ENCODE measurements at places on chromosomes 6 and 20.
A peak's percentile ranks its signal among the peaks of the same experiment; 100 is the strongest.

DNA sequence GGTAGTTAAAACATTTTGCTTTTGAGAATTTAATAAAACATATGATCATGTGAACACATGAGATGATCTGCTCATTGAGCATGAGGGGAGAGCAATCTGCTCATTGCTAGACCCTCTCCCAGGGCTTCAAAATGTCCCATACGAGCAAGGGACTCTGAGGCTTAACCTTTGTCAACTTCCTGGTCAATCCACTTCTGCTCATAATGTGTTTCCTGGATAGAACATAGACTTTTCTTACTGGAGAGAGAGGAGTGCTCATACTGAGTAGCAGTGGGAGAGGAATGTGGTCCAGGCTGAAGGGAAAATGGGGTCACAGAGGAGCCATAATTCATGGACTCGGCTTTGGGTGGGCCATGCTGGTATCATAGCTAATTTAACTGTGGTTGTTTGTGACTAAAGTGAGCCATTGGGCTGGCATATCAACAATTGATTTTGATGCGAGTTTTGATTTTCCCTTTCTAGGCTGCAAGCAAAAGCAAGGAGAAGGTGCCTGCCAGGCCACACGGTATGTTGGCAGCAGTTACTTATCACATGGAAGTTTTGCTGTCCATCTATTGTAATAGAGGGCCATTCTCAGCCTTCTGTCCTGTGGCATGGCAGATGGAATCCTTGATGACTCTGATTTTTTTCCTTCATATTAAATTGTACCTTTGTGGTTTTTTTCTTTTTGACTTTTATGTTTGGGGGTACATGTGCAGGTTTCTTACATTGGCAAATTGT, 20.8 kb upstream of the ADGRF4 start:
- H3K4me1 ChIP-seq, result no peaks in the 10 kb centered on the region
- peaks cover 6% of the 10 kb centered on the region for H3K27me3 ChIP-seq
- no peaks in the 10 kb centered on the region for H3K36me3 ChIP-seq
- no peak for DNase-seq

- H3K36me3 ChIP-seq, result no peaks in the 10 kb centered on the region
- no peak overlapping the region for H3K4me3 ChIP-seq
Measured at GRCh38 chr6:125733516-125734300, 15.7 kb upstream of the HEY2 start.

DNA sequence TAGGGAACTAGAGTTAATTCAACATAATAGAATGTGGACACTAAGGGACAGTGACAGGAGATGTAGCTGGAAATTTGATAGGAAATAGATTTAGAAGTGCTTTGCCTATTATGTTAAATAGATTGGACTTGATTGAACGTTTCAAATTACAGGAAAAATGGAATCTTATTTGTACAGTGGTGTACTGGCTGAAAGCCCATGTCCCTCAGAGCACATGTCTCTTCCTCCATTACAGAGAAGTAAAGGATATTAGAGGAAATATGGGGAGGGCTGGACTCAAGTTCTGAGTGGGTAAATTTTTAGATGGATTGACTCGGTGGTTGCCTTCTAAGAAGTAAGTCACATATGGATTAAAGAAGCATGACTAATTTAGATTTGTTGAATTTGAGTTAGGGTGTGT, 11.4 kb downstream of the PKIB start:
- no peak overlapping the region for H3K4me3 ChIP-seq
- H3K27ac ChIP-seq, result no peak overlapping the region
- peaks cover 10% of the 10 kb centered on the region for H3K27me3 ChIP-seq
- H3K36me3 ChIP-seq, result no peaks in the 10 kb centered on the region
- no peaks in the 10 kb centered on the region for H3K4me1 ChIP-seq

GRCh38 chr20:6959900-6960312, 192.4 kb downstream of the BMP2 start:
- no peak overlapping the region for H3K27ac ChIP-seq
- no peaks in the 10 kb centered on the region for H3K4me1 ChIP-seq
- H3K27me3 ChIP-seq, result no peaks in the 10 kb centered on the region

- no peaks in the 10 kb centered on the region for H3K4me1 ChIP-seq
- no peaks in the 10 kb centered on the region for H3K36me3 ChIP-seq
- no peak for DNase-seq
- H3K27ac ChIP-seq, result no peak overlapping the region
Measured at GRCh38 chr6:40077315-40077714, 143.1 kb upstream of the MOCS1 start.

DNA sequence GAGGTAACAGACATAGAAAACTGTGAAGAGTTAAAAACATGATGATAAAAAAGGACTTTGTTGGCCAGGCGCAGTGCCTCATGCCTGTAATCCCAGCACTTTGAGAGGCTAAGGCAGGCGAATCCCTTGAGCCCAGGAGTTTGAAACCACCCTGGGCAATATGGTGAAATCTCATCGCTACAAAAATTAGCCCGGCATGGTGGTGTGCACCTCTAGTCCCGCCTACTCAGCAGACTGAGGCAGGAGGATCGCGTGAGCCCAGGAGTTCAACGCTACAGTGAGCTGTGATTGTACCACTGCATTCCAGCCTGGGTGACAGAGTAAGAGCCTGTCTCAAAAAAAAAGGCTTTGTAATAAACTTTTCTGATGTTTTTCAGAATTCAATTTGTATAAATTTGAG, 60.1 kb downstream of the GFOD1 start:
- DNase-seq, result no peak
- H3K27ac ChIP-seq, result peak overlapping the region; percentile 99
- H3K4me1 ChIP-seq, result peaks cover 86% of the 10 kb centered on the region
- peaks cover 27% of the 10 kb centered on the region for H3K36me3 ChIP-seq
- no peaks in the 10 kb centered on the region for H3K27me3 ChIP-seq

DNA sequence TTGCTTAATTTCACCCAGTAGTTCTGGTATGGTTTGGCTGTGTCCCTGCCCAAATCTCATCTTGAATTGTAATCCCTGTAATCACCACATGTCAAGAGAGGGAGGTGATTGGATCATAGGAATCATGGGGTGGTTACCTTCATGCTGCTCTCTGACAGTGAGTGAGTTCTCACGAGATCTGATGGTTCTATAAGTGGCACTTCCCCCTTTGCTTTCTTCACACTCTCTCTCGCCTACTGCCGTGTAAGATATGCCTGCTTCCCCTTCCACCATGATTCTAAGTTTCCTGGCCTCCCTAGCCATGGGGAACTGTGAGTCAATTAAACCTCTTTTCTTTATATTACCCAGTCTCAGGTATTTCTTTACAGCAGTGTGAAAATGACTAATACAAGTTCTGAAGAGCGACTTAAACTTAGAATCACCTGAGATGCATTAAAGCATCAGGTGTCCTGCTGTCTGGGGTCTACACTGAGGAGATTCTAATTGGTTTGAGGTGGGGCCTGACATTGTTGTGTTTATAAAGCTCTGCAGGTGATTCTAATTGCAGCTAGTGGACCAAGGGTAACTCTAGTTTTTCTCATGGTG, 82.1 kb upstream of the DTNBP1 start:
- no peaks in the 10 kb centered on the region for H3K36me3 ChIP-seq
- no peak for DNase-seq
- peaks cover 5% of the 10 kb centered on the region for H3K4me1 ChIP-seq

GRCh38 chr20:47854687-47855212, 69.5 kb upstream of the SULF2 start:
- DNase-seq, result no peak
- no peaks in the 10 kb centered on the region for H3K36me3 ChIP-seq
- H3K27ac ChIP-seq, result no peak overlapping the region
- H3K4me3 ChIP-seq, result no peak overlapping the region

GRCh38 chr6:117393045-117393444, 32.7 kb downstream of the ROS1 start:
- no peak overlapping the region for H3K4me3 ChIP-seq
- no peaks in the 10 kb centered on the region for H3K4me1 ChIP-seq
- H3K27me3 ChIP-seq, result peaks cover 5% of the 10 kb centered on the region
- no peaks in the 10 kb centered on the region for H3K36me3 ChIP-seq

DNA sequence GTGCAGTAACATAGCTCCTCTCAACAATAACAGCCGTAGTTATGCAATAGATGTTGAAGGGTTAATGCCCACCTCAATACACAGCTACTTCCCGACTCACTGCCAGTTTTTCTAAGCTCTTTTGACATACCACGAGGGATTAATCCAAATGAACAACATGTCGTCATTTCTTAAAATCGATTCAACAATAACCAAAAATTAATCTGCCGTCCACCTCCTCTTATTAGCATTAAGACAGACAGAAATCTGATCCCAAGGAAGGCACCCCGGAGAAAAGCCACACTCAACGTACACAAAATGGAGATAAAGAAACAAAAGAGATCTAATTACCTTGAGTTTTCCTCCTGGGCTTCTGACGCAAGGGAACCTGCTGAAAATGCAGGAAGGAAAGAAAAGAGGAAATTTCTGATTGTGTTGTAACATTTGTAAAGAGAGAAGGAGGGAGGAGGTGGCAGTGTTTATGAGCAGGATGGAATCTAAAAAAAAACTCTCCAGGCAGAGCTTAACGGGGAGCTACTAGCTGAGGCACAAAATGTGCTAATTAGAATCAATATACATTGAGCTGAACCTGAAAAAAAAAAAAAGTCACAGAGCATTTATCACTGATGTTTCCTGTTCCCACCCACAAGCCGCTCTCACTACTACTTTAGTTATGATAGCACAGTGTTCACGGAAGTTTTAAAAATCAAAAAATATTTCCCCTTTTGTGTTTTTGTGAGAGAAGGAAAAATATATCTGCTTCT, 109.3 kb downstream of the IPCEF1 start:
- peak overlapping the region; percentile 90 for H3K4me3 ChIP-seq
- H3K4me1 ChIP-seq, result peaks cover 90% of the 10 kb centered on the region
- peaks cover 14% of the 10 kb centered on the region for H3K36me3 ChIP-seq
- no peak for DNase-seq
- no peaks in the 10 kb centered on the region for H3K27me3 ChIP-seq

DNA sequence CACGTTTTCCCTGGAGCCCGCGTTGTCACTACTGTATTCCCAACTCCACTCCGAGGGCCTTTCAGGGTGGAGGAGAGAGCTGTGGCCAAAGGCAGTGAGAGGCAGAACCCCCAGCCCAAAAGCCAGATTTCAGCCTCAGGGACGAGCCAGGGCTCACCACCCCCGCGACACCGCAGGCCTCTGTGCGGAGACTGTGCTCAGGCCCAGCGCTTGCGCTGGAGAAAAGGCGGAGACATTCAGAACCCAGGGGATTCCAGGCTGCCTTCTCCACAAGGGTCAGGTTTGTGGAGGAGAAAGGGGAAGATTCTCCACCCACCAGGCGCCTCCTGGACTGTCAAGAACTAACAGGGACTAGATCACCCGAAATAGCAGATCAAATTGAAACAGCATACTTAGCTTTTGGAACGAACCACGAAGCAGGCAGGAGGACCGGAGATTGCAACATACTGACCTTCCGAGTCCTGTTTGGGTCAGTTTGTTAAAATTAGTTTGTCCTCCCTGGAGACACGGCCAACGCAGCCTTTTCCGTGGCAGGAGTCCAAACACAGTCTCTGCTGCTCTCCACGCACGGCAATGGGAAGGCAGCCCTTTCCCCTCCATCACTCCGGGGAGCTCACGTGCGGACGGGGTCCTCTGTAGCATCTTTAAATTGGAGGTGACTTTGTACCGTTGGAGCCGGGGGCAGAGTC, 14.4 kb downstream of the DLL1 start:
- peaks cover 2% of the 10 kb centered on the region for H3K27me3 ChIP-seq
- peaks cover 34% of the 10 kb centered on the region for H3K4me1 ChIP-seq

GRCh38 chr20:29873946-29874345, 1383.5 kb upstream of the DEFB115 start:
- peak; percentile 45 for DNase-seq
- H3K27ac ChIP-seq, result no peak overlapping the region
- peaks cover 3% of the 10 kb centered on the region for H3K27me3 ChIP-seq
- no peak overlapping the region for H3K4me3 ChIP-seq
- peaks cover 7% of the 10 kb centered on the region for H3K36me3 ChIP-seq
- H3K4me1 ChIP-seq, result no peaks in the 10 kb centered on the region

GRCh38 chr6:26260725-26261490, 104.1 kb upstream of the BTN3A2 start:
- no peak for DNase-seq
- H3K27me3 ChIP-seq, result no peaks in the 10 kb centered on the region
- no peaks in the 10 kb centered on the region for H3K4me1 ChIP-seq
- no peak overlapping the region for H3K27ac ChIP-seq
- no peaks in the 10 kb centered on the region for H3K36me3 ChIP-seq
- H3K4me3 ChIP-seq, result no peak overlapping the region

GRCh38 chr6:6409397-6410030, 89.1 kb upstream of the F13A1 start:
- H3K27ac ChIP-seq, result no peak overlapping the region
- no peaks in the 10 kb centered on the region for H3K36me3 ChIP-seq
- peaks cover 3% of the 10 kb centered on the region for H3K27me3 ChIP-seq
- no peak for DNase-seq

- peaks cover 65% of the 10 kb centered on the region for H3K27me3 ChIP-seq
- H3K27ac ChIP-seq, result no peak overlapping the region
- H3K4me1 ChIP-seq, result peaks cover 30% of the 10 kb centered on the region
- peak; percentile 54 for DNase-seq
- H3K4me3 ChIP-seq, result peak overlapping the region; percentile 77
Measured at GRCh38 chr6:41503827-41504465, 42.2 kb upstream of the FOXP4 start.

DNA sequence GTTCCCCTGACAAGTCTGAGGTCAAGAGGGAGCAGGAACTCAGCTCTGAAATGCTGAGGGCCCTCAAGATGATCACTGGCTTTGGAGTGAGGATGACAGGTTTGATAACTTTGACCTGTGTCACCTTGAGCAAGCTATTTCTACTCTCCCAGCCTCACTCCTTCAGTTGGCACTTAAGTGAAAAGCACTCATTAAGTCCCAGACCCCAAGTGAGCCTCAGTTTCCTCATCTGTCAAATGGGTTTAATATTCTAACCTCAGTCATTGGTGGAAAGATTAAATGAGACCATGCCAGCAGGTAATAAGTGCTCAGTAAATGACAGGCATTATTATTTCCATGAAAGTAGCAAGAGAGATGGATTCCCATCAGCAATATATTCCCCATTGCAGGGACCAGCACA, 14.0 kb downstream of the DEFB132 start:
- H3K27ac ChIP-seq, result no peak overlapping the region
- H3K4me3 ChIP-seq, result no peak overlapping the region
- peaks cover 6% of the 10 kb centered on the region for H3K4me1 ChIP-seq
- no peaks in the 10 kb centered on the region for H3K27me3 ChIP-seq
- no peak for DNase-seq
- H3K36me3 ChIP-seq, result no peaks in the 10 kb centered on the region

DNA sequence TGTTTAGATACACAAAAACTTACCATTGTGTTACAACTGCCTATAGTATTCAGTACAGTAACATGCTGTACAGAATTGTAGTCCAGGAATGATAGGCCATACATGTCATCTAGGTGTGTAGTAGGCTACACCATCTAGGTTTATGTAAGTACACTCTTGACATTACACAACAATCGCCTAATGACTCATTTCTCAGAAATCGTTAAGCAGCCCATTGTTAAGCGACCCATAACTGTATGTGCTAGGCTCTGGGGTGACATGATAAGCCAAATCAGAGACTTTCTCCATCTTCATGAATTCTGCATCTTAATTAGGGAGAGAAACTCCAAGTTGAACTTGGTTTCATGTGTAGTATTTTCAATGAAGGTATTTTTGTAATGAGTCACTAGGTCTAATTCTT, 17.2 kb downstream of the STK35 start:
- H3K4me1 ChIP-seq, result peaks cover 66% of the 10 kb centered on the region
- peaks cover 68% of the 10 kb centered on the region for H3K36me3 ChIP-seq
- H3K27ac ChIP-seq, result peak overlapping the region; percentile 33
- no peak for DNase-seq
- no peaks in the 10 kb centered on the region for H3K27me3 ChIP-seq

Data from activated naive CD8-positive, alpha-beta T cell treated with anti-CD3 and anti-CD28 coated beads, Interleukin-2, amount 50 U/mL, for 24 hours (primary cell).